Stimulated activated CD4-positive, alpha-beta T cell treated with anti-CD3 and anti-CD28 coated beads, Interleukin-2, amount 100 ng/mL, for 48 hours (primary cell): ENCODE measurements at places on chromosomes 12 and 14.
A peak's percentile ranks its signal among the peaks of the same experiment; 100 is the strongest.

DNA sequence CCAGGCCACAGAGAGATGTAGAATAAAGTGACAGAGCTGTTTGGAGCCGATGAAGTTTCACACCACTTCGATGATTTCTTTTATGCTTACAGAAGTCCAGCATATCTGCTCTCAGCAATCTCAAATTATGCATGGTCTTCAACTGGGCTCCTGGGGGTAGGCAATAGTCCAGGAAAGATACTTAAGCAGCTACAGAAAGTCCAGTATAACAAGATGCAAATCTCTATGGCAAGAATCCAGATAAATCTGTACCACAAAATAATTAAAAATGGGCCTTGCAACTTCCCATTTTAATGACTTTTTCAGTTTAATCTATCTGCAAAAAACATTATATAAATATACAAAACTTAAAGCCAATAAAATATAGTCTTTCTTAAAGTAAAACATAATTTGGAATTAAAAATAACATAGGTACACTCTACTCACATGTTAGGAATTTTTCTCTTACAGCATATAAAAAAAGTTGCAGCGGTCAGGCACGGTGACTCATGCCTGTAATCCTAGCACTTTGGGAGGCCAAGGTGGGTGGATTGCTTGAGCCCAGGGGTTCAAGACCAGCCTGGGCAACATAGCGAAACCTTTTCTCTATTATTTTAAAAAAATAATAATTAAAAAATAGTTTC is 20.5 kb upstream of the RAD51AP1 start:
- DNase-seq = no peak

GRCh38 chr12:124939421-124940142 is 25.1 kb upstream of the UBC start:
- peak; percentile 87 for DNase-seq

DNA sequence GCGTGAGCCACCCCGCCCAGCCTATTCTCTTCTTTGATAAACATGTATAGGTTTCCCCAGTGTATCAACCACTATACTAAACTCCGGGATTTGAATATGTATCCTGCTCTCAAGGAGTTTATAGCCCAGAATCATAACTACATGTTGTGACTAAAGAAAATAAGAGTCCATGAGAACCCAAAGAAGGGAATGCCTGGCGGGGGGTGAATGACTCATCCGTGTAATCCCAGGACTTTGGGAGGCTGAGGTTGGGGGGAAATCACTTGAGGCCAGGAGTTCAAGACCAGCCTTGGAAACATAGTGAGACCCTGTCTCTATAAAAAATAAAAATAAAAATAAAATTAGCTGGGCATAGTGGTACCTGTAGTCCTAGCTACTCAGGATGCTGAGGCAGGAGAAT is 57.2 kb downstream of the SIX6 start:
- no peak for DNase-seq

GRCh38 chr12:57190821-57191220 is 25.8 kb upstream of the NXPH4 start:
- DNase-seq = no peak

DNA sequence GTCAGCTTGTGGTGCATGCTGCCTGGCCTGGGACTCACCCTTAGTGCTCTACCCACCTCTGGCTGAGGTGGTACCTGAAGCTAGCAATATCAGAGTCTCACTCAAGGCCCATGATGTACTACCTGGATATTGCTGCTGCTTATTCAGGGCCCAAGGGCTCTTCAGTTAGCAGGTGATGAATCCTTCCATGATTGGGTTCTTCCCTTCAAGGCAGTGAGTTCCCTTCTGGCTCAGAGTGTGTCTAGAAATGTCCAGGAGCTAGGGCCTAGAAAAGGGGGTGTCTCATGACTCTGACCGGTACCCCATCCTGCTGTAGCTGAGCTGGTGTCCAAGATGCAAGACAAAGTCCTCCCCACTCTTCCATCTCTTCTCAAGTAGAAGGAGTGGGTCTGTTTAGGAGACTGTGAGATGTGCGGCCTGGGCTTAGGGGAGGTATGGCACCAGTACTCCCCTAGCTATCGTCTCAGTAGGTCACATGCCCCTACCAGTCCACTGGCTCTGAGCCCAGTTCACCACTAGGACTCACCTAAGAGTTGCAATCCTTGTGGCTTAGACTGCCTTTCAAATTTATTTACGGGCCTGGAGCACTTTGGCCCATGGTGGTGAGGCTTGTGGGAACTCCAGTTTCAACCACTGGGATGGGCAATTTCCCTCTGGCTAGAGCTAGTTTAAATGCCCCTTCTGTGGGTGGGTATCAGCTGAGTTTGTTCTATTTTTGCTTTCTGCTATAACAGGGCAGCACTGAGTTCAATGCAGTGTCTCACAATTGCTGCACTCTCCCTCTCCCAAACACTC is 12.2 kb downstream of the PRORP start:
- DNase-seq = no peak

- DNase-seq = peak; percentile 10
Measured at GRCh38 chr14:51369814-51370213, 129.8 kb downstream of the TMX1 start.

DNA sequence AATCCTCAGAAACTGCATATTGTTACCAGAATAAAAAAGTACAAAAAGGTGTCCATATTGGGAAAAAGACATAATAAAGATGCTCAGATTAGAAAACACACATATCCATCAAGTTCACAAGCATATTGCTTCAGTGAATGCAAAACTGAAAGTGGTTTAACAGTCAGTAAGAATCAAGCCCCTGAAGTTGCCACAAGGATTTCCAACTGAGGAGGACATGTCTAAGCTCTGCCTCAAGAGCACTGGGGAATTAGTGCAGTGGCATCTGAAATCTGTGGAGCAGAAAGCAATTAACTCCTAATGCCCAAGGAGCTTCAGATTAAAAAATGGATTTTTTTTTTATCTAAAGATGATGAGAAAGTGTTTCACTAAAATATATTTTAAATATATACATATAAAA is 113.2 kb downstream of the DENND5B start:
- no peak for DNase-seq

GRCh38 chr14:81329640-81330381 is 70.3 kb downstream of the STON2 start:
- no peak for DNase-seq
